Anterior cingulate cortex (tissue), 58 donors: ENCODE measurements at places on chromosomes 6 and 20.

DNA sequence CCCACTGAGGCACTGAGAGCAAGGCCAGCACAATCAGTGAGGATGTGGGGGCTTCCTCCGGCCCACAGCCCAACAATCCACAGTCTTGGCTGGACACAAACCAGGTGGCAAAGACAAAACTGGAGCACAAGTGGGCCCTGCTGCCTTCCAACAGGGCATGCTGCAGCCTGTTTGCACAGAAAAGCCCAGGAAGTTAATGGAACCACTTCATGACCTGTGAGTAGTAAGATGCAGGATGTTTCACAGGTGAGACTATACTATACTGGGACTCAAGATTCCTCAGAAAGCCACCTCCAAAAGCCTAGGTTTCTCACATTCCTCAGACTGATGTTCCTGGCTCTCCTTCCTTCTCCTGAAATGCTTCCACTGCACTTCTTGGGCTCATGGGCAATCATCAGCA lies 235.5 kb downstream of the KIF16B start:
- DNase-seq = no peak

DNA sequence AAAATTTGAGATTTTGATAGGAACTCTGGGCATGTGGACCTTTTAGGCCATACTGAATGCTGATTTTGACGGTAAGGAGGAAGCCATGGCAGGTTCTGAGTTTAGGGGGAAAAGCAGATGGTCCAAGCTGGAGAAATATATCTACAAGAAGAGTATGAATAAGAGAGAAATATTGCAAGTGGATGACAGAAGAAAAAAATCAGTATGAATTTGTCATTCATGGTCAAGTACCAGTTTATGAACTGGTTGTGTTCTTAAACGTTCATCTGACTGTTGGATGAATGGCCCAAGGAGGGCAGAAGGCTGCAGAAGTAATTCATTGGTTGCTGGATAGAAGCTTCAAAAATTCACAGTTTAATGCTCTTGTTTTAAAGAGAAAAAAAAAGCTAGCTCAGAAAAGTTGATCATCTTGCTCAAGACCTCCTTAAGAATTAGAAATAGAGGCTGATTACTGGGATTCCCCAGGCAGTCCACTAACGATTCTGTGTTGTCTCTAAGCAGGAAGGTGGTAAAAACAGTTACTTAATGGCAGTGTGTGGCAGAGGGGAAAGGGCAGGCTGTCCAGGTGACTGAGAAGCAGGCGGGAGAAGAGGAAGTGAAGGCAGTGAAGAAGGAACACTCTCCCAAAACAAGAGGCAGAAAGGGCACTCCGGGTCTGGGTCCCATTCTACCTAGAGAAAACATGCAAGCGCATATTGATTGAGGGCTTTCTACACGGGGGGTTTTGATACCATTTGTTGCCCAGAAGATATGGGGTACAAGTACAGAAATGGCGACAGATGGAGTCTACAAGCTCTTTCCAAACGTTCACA lies 2.0 kb upstream of the DUSP22 start:
- DNase-seq = no peak

DNA sequence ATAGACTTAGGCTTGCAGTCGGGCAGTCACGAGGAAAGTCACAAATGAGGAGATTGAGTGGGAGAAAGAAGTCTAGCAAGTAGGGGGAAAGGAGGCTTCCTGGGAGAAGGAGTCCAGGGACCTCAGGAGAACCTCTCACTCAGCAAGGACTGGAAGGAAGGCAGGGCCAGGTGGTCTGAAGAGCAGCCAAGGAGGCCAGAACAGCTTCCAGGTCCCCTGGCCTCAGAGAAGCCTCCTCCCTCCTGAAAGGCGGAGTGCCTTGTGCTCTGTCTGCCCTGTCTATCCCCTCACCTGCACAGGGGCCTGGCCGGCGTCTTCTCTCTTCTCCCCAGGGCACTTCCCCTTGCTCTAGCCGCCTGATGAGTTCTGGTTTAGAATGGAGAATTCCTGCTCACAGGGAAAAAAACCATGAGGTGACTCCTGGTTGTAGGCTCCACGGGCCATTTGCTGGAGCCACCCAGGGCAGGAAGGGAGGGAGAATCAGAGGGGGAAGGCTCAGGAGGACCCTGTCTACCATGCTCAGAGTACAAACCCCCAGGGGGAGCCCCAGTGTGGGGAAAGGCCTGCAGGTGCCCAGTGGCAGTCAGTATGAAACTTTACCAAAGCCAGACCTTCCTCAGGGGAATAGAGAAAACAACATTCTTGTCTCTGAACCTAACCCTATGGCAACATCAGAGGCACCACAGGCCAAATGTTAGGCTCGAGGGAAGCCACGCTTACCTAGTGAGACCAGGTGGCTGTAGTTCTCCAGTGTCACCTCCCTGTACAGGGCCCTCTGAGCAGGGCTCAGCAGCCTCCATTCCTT lies 11.2 kb downstream of the ZNF337 start:
- no peak for DNase-seq

DNA sequence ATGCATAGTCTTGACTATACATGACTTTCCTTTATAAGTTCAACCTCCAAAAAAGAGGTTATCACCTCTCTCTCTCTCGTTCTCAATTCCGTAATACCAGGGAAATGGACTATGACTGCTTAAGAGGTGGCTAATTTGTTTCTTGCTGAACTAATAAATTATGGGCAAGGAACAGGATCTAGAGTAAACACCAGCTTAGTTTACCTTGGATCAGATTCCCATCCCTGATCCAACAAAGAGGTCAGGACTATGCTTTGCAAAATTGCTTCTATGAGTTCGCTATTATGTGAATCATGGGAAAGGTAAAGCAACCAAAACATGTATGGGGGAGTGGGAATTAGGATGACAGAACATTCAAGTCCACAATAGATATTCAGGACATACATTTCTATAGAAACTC lies 630.7 kb downstream of the HACE1 start:
- DNase-seq = no peak

- no peak for DNase-seq
These were observed 80.7 kb downstream of the CARMIL1 start for GRCh38 chr6:25359891-25360290.

GRCh38 chr20:51450221-51450712 lies 92.3 kb downstream of the NFATC2 start:
- no peak for DNase-seq

- no peak for DNase-seq
These were observed 38.6 kb upstream of the APCDD1L start for GRCh38 chr20:58553841-58554240.

- DNase-seq = no peak
These were observed 3.4 kb downstream of the OPN5 start for GRCh38 chr6:47785182-47785581.

- no peak for DNase-seq
These were observed 220.1 kb downstream of the HACE1 start for GRCh38 chr6:104639668-104640067.

GRCh38 chr20:62918147-62918546 lies 8.2 kb downstream of the DIDO1 start:
- DNase-seq = no peak

GRCh38 chr20:1389703-1390580 lies 2.9 kb downstream of the FKBP1A start:
- DNase-seq = no peak

- no peak for DNase-seq
These were observed 362.9 kb downstream of the ZFAND3 start for GRCh38 chr6:38182426-38182825.

GRCh38 chr6:147614501-147614900 lies 106.0 kb downstream of the SAMD5 start:
- no peak for DNase-seq

DNA sequence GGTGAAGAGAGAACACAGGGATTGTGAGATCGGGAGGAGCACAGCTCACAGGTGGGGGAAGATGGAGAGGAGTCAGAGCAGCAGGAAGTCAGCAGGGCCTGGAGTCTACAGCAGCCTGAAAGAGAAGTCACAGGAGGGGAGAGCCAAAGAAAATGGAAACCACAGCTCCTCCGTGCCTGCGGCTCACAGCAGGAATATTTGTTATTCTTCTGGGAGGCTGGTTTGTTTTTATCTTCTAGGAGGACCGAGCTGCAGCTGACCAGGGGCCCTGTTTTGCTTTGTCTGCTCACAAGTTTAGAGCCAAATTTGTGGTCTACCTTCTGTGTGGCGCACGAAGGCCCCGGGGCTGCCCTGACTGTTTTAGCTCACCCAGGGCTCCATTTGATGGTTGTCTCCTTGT lies 81.8 kb downstream of the CLIC5 start:
- DNase-seq = no peak

DNA sequence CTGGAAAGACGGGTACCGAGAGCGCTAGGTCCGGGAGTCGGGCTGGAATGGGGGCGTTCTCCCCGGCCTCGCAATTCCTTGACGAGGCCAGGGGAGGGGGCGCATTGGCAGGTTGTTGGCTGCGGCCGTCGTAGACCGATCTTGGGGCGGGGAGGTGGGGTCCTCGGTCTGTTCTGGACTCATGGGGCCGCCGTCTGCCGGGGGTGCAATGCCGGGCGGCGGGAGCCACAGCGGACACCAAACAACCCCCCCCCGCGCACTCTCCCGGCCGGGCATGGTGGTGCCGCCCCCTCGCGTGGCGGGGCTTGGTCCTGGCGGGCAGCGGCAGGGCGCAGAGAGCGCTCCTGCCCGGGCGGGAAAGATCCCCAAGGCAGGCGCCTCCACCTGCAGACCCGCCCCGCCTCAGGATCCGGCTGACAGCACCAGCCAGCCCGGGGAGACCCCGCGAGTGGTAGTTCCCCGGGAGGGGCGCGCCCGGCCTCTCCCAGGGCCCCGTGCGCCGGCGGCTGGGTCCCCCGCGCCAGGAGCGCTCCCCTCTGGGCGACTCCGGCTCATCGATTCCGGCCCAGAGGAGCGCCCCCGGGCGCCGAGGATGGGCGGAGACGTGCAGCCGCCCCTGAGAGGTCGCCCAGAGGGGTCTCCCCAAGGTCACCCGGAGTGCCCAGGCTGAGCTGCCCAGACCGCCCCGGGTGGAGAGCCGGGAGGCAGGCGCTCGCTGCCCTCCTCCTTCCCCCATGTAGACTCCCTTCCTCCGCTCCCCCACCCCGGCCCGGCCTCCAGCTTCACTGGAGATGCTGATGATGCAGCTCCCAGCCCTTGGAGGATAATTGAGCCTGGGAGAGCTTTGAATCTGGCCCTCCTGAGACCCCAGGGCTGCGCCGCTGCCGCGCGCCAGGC lies 709 bp downstream of the PPP1R16B start:
- no peak for DNase-seq

- DNase-seq = no peak
These were observed 50.4 kb upstream of the SEC63 start for GRCh38 chr6:108008363-108008762.

GRCh38 chr6:150492941-150493340 lies 106.7 kb upstream of the PLEKHG1 start:
- DNase-seq = no peak

DNA sequence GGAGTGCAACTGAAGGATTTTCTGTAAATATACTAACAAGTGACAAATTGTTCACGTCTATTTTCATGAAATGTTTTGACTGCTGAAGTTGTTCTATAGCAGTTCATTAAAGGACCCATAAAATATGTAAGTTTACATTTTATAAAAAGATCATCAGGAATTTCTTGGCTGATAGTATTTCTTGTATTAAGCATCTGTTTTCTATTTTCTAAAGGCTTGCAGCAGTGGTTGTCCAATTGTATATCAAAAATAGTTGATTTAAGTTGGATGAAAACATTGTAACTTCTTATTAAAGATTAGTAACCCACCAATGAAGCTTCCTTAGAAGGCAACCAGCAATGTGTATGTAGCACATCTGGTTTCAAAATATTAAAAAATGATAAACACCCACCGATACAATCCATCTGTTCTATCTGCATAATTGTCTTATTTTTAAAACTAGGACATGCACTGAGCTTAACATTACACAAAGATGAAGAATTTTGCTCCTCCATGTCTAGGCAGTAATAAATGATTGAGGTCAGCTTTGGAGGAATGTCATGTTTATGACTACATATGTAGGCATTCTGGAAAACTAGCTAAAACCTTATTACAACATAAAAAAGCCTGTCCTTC lies 301.3 kb upstream of the TCF21 start:
- DNase-seq = no peak

DNA sequence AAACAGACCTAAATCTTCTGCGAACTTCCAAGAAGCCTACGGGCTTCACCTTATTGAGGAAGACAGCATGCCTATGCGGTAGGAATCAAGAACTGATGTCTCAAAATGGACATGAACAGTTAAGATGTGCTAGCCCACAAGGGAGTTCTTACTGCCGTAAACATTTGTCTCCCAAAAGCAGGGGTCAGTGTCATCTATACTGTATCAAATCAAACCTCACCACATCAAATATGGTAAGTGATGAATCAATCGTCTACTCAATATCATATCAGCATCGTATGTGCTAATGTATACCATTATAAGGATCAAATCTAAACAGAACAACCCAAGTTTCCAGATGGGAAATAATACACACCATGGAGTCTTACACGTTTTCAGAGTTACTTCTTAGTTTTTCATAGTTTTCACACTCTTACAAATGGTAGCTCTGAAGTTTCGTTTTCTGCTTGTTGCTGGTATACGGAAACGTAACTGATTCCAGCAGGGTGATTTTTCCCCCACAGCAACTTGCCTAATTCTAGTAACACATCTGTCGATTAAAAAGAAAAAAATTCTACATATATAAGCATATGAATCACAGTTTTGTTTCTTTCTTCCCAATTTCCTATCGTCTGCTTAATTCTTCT lies 12.6 kb downstream of the RRBP1 start:
- no peak for DNase-seq

- no peak for DNase-seq
These were observed 34.9 kb downstream of the BCL2L1 start for GRCh38 chr20:31687777-31688176.

- DNase-seq = no peak
These were observed 151.4 kb upstream of the CHD6 start for GRCh38 chr20:41769592-41770018.

DNA sequence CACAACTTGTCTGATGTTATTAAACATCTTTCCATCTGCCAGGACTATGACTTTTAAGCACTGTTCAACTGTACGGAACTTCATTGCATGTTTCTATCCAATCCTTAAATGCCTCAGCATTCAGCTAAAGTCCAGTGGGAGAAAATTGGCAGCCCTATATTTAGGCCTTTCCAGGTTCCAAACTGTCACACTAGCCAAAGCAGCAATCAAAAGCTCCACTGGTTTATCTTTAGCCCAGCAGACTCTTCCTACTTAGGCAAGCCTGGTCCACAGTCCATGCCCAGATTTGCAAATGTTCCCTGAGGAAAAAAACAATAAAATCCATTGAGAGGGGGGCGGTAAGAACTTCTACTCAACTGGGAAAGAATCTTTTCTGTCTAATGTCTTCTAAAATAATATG lies 349.1 kb upstream of the GJE1 start:
- no peak for DNase-seq

DNA sequence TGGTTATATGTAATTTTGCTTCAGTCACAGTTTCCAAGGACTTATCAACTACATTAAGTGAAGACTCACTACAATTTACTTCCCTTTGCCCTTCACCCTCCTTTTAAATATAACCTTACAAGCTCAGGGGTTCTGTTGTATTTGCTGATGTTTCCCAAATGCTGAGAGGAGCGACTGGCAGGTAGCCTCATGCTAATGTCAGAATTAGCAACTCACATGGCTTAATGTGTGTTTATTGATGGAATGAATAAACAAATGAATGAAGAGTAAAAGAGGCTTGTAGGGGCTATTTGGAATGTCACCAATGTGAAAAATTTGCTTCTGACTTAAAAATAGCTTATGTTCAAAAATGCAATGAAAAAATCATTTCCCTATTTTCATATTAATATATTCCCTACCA lies 41.4 kb upstream of the MAP7 start:
- no peak for DNase-seq

- DNase-seq = no peak
These were observed 56.8 kb downstream of the EIF2S2 start for GRCh38 chr20:34055290-34055689.

GRCh38 chr20:17714597-17714996 lies 14.8 kb downstream of the BANF2 start:
- DNase-seq = no peak

- DNase-seq = no peak
These were observed 361.1 kb upstream of the PTCHD4 start for GRCh38 chr6:48472091-48472490.
